Airway epithelial cell (primary cell): ENCODE measurements at places on chromosomes 7 and 10. TPM values are rescaled to one million over a fixed set of nuclear protein-coding genes. Genes with fewer than 3 reads are reported as not detected.

The MKX gene
- total RNA-seq = 0.05 TPM in 1 of 2 replicates, not detected in the other

The ITPRID1 gene
- total RNA-seq = 0.14 TPM in 1 of 2 replicates, not detected in the other

The GPER1 gene
- total RNA-seq = 0.49 and 1.2 TPM in 2 replicates

The UCMA gene
- total RNA-seq = not detected in 2 replicates

The ACTR3C gene
- total RNA-seq = 0.88 and 1.8 TPM in 2 replicates

The HABP2 gene
- total RNA-seq = not detected in 2 replicates

The KNDC1 gene
- 0.09 TPM in 1 of 2 replicates, not detected in the other for total RNA-seq
